ENCODE measurements at places on chromosomes 16 and 17.

GRCh38 chr17:3554440-3554839 is 3.2 kb downstream of the TRPV3 start:
- no peak for DNase-seq

GRCh38 chr16:84357191-84357651 is 11.1 kb upstream of the ATP2C2 start:
- DNase-seq, result no peak

- no peak for DNase-seq
These were observed 45.6 kb downstream of the CHD9NB start for GRCh38 chr16:53007095-53007494.

GRCh38 chr17:34386343-34386696 is 23.3 kb upstream of the CCL1 start:
- DNase-seq, result no peak

DNA sequence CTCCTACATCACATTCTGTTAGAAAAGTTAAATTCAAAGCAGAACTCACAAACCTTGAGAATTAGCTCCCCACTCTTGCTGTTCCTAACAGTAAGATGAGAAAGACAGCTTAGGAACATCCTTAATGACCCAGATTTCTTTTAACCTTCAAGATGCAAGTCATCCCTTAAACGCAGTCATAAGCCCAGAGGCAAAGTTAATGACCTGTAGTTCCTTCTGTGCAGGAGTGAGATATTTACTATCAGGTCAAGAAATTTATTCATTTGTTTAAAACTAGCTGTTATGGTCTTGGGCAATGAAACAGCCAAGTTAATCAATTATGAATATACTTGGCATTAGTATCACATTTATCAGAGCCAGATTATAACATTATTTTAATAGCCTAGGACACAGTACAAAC is 37.1 kb downstream of the NXPH3 start:
- DNase-seq, result no peak

- no peak for DNase-seq
These were observed 1751.4 kb downstream of the TP53TG3F start for GRCh38 chr16:35210681-35211433.

- no peak for DNase-seq
These were observed 8.4 kb downstream of the C16orf95 start for GRCh38 chr16:87308826-87309225.

- DNase-seq, result no peak
These were observed 19.7 kb downstream of the GINS3 start for GRCh38 chr16:58411736-58412614.

DNA sequence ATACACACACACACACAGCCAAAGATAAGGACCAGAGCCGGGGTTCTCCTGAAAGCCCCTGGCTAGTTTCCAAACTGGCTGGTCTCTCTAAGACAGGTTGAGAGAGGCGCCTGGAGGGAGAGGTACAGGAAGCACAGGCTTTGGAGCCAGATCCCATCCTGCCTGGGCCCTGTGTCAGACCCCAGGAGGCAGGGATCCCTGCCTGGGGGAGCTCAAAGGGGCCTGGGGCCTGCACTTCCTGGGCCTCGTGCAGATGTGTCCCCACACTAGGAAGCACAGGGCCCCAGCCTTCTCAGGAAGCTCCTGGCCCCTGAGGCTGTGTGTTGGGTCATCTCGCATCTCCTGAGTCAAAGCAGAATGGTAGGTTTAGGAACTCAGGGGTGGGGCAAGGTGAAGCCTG is 16.0 kb downstream of the SLC5A10 start:
- no peak for DNase-seq

DNA sequence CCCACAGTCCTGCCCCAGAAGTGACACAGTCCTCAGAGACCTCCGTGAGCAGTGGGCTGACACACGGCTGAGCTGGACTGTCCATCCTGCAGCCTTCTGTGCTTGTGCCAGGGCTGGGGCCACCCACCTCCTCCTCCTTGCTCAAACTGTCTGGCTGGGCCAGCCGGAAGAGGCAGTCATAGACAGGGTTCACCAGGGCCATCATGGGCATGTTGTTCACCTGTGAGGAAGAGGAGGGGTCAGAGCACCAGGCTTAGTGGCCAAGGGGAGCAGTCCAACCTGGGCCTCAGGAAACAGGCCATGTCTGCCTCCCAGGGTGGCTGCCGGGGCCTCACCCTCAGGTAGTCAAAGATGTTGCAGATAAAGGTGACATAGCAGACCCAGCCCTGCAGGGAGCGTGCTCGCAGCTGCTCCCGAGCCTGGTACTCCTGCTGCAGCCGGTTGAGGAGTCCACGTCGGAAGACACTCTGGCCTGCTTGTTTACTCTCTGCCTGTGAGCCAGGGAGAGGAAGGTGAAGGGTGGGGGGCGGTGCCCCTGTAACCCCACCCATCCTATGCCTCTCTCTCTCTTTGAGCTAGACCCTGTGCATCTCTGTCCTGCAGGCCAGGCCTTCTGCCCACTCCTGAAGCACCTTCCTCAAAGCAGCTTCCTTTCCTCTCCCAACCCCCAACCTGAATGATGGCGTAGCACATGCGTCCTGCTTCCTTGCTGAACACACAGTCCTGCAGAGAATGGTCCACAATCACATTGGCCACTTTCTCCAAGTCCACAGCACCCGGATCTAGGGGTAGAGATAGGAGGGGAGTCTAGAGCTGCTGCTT is 3.4 kb downstream of the MIF4GD start:
- no peak for DNase-seq

GRCh38 chr17:75737133-75737962 is 16.1 kb downstream of the ITGB4 start:
- no peak for DNase-seq

GRCh38 chr17:3475812-3476610 is at the start of gene ASPA:
Gene ASPA (plus strand): TSS chr17:3475997. CDS start chr17:3476160, 163 bp downstream.
- DNase-seq, result no peak

DNA sequence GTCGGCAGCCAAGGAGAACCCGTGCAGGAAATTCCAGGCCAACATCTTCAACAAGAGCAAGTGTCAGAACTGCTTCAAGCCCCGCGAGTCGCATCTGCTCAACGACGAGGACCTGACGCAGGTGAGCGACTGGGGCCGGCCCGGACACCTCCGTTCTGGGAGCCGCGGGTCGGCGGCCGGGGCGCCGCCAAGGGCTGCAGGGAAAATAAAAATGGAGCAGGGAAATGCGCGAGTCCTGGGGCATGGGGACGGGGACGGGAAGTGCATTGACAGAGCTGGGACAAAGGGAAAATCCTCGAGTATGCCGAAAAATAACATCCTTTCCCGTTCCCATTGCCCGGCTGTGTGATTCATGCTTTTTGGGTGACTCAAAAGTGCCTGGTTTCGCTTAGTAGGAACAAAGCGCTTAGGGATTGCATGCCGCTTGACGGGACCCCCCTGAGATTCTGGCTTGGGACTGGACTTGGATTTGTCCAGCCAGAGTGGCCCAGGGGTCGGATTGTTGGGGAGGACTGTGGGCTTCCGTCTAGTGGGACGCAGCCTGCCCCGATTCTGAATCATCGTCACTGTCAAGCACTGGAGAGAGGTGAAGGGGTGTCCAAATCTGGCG is 699 bp downstream of the MPRIP start:
- no peak for DNase-seq

DNA sequence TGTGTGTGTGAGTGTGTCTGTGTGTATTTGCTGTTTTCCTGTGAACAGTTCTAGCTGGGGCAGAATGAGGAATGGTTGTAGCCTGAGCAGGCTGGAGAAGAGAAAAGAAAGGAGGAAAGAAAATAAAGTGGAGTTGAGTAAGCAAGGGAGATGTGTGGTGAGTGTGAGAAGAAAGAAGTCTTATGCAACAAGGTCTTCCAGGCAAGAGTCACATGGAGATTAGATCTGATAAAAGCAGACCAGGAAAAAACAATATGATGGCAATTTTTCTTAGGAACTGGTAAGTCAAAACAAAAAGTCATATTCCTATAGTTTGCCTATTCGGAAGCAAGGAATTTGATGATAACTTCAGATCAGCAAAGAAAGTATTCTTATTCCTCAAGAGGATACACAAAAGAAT is 125.0 kb downstream of the HS3ST3A1 start:
- no peak for DNase-seq

GRCh38 chr17:29347831-29348629 is 42.1 kb upstream of the TAOK1 start:
- no peak for DNase-seq

GRCh38 chr16:15704545-15704987 is 54.5 kb downstream of the NDE1 start:
- no peak for DNase-seq

GRCh38 chr17:7932949-7933348 is 943 bp downstream of the CNTROB start:
- DNase-seq, result no peak

GRCh38 chr16:64159976-64160375 is 961.9 kb downstream of the CDH11 start:
- DNase-seq, result no peak

- no peak for DNase-seq
These were observed 340.0 kb downstream of the C16orf95 start for GRCh38 chr16:86977076-86977676.

- DNase-seq, result no peak
These were observed 9.2 kb downstream of the ABCA3 start for GRCh38 chr16:2331199-2331930.

GRCh38 chr17:31806921-31807320 is 52.1 kb downstream of the COPRS start:
- DNase-seq, result no peak

GRCh38 chr16:8919089-8919933 is 37.2 kb downstream of the LITAFD start:
- no peak for DNase-seq

- no peak for DNase-seq
These were observed 4.3 kb downstream of the SPATA2L start for GRCh38 chr16:89697161-89697615.

DNA sequence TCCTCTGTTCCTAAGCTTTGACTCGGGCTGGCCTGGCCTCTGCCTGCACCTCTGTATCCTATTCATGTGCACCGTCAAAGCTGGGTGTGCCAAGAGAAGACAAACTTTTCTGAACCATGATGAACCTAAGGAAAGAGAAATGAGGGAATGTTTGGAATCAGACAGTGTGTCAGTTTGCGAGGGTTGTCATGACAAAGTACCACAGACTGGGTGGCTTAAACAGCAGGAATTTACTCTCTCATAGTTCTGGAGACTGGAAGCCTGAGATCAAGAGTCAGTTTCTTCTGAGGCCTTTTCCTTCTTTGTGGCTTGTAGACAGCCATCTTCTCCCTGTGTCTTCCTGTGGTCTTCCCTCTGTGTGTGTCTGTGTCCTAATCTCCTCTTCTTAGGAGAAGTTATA is 129.0 kb downstream of the KATNIP start:
- no peak for DNase-seq

- DNase-seq, result no peak
These were observed 1013.8 kb upstream of the EEF2KMT start for GRCh38 chr16:6111390-6111789.

- DNase-seq, result no peak
These were observed 698 bp downstream of the CD300C start for GRCh38 chr17:74544991-74545842.

DNA sequence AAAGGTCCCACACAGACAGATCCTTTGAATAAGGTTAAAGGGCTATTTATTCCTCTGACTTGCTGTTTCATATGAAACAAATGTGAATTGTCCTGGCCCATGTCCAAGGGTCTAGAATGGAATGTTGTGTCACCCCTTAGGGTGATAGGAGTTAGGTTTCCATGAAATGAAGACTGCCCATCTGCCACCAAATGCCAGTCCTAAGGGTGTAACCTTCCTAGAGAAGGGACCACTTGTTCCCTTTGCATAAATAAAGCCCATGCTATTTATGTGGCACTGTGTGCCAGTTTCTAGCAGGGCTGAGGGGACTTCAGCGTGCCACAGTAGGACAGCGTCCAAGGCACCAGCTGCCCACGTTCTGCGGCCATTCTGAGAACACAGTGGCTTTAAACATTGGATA is 171.3 kb downstream of the ABCA8 start:
- no peak for DNase-seq

DNA sequence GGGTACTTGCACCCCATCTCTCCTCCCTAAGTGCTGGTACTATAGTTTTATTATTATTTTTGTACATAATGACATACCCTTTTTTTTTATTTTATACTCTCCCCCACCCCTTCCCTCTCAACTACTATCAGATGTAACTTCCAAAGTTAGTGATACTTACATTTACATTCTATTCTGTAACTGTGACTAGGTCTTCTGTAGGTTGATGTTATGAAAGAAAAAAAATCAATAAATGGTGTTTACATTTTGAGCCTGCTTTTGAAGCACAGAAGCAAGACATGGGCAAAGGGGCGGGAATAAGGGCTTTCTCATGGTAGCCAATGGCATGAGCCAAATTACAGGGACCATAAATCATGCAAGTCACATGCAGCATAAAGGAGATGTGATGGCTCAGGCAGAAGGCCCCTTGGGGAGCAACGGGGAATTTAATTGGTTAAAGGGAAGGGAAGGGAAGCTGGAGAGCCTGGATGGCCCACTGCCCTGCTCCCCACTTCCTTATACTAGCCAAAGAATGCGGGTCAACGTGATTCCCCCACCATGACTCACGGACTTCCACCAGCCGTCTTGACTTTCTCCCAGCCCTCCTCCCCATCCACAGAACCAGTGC is 2.4 kb upstream of the ACSF2 start:
- DNase-seq, result no peak

- no peak for DNase-seq
These were observed 5.8 kb downstream of the TMEM97 start for GRCh38 chr17:28324781-28325180.

GRCh38 chr16:11612665-11613025 is 25.9 kb upstream of the LITAF start:
- no peak for DNase-seq

DNA sequence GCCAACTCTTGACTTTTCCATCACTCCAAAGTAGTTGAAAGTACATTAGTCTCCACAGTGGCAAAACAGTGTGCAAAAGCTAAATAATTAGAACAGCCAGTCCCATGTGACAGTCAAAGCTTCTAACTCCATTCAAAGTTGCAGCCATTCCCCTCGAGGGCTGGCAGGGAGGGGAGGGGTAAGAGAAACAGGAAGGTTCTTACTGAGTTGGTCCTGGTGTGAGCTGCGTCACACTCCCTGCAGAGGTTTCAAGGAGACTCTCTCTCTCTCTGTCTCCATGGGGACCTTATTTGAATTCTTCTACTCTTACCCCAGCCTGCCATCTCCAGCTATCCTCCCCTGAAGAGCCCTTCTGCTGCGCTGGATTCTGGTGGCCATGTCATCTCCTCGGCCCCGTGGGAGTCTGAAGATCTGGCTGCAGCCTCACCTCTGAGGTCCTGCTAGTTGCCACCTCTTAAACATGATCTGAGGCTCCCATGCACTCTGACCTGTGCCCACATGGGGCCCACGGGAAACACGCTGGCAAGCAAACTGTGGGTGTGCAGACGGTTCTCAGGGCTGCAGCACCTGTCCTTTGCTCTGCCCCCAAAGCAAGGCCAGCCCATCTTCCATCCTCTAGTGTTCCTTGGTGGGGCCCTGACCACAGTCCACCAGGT is 23.3 kb upstream of the STH start:
- no peak for DNase-seq
